ENCODE measurements at places on chromosomes 1 and 21.

- DNase-seq = no peak
Observed at GRCh38 chr1:51463561-51463960, 55.5 kb downstream of the EPS15 start.

DNA sequence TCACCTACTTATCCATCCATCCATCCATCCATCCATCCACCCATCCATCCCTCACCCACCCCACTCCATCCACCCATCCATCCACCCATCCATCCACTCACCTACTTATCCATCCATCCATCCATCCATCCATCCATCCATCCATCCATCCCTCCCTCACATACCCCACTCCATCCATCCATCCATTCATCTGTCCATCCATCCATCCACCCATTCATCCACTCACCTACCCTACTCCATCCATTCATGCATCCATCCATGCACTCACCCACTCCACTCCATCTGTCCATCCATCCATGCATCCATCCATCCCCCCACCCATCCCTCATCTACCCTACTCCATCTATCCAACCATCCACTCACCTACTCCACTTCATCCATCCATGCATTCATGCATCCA, 34.5 kb downstream of the DHRS3 start:
- no peak for DNase-seq

- no peak for DNase-seq
Observed at GRCh38 chr1:183635099-183635605, 431 bp downstream of the ARPC5 start.

GRCh38 chr1:242788771-242789170, 264.3 kb upstream of the PLD5 start:
- peak; percentile 16 for DNase-seq

GRCh38 chr1:87091425-87091824, 177.0 kb downstream of the HS2ST1 start:
- no peak for DNase-seq

DNA sequence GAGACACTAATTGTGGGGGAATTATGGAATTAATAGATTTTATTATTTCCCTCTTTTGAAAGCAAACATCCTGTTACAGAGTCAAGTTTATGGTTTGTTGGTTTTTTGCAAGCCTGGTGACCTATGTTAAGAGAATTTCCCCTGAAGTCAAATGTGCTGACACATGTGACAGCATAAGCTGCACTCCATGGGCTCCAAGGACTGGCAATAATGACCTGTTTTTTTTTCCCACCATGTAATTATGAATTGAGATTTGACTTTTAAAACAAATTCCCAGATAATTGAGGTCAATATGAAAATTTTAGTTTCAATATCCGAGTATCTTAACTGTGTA, 242.5 kb upstream of the SGIP1 start:
- DNase-seq = no peak

GRCh38 chr1:6000444-6001288, 8.4 kb upstream of the NPHP4 start:
- DNase-seq = no peak

GRCh38 chr1:65449214-65449823, 28.9 kb downstream of the LEPR start:
- no peak for DNase-seq

GRCh38 chr1:24190983-24191461, 3.9 kb upstream of the IFNLR1 start:
- DNase-seq = peak; percentile 66

DNA sequence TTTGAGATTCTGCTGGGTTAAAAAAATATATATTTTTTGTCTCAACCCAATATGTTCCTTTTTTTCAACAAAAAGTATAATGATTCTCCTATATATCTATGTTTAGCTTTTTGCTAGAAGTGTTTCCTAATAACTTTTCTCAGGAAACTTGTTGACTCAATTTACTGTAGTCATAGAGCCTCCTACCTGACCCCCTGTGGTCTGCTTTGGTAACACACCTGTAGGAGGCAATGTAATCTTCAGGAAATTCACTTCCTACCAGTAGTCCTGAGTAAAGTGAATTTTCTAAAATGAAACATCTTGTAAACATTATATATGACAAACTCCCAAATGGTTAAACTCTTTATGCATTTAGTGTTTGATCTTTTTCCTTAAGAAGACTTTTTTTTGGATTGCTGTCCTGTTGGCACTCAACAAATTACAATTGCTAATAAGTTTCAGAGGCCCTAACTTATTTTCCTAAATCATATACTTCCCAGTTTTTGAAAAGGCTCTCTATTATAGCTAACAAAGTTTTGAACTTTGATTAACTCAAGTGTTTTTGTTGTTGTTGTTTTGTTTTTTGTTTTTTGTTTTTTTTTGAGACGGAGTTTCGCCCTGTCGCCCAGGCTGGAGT, 118.3 kb downstream of the OLFML2B start:
- DNase-seq = peak; percentile 44

GRCh38 chr1:111749628-111750027, 6.1 kb upstream of the DDX20 start:
- DNase-seq = no peak

GRCh38 chr1:213466541-213466940, 415.5 kb downstream of the RPS6KC1 start:
- no peak for DNase-seq

GRCh38 chr1:25003457-25004190, 73.5 kb upstream of the RUNX3 start:
- no peak for DNase-seq

DNA sequence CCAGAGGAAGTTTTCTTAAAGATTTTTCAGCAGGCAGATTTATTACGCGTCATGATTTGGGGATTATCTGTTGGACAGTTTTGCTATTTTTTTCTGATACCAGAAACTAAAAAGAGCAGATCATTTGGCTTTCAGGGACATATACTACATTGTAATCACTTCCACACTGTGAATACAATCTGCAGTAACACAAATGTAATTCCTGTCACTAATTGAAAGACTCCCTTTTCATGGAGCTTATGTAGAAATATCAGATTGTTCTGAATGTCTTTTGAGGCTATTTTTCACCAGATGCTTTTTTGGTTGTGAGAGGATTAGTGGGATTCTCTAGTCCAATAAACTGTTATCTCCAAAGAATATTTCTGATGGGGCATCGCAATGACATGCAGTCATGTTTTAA, 464.2 kb downstream of the DISC1 start:
- no peak for DNase-seq

DNA sequence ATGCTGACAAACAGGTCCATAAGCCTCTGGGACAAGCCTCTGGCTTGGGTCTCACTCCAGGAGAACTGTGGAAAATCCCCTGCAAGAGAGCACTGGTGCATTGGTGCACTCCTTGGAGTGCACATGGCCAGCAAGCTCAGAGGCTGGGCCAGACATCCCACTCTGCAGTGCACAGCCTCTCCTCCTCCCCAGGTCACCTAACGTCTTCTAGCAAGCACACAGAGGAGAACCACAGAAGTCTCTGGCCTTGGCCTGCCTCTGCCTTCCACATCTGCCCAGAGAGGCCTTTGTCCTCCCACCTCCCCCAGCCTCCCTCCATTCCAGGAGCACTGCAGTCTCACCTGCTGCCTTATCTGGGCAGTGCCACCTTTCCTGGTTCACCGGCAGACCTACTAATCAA, 4.2 kb downstream of the PGLYRP3 start:
- DNase-seq = no peak

GRCh38 chr1:6401673-6402072, 8.1 kb upstream of the ACOT7 start:
- no peak for DNase-seq

- no peak for DNase-seq
Observed at GRCh38 chr1:31936981-31937299, 1.2 kb downstream of the PTP4A2 start.

GRCh38 chr1:58904299-58905125, 120.7 kb upstream of the JUN start:
- DNase-seq = no peak

- DNase-seq = no peak
Observed at GRCh38 chr21:36065497-36066036, 4.3 kb upstream of the CBR1 start.

DNA sequence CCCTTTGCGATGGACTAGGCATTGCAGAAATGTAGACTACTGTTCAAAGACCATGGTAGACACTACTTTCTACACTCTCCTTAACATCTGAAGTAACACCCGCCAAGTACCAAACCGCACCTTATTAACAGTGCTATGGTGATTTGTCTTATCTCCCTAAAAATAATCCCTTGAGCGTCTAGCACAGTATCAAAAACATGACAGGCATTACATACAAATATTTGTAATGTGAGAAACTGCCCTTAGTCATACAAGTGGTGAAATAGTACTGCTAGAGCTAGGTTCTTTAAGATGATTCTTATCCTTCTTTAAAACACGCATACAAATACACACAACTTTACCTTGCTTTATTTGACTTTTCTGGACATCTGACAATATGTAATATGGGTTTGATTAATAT, 27.2 kb downstream of the PUM1 start:
- DNase-seq = no peak

DNA sequence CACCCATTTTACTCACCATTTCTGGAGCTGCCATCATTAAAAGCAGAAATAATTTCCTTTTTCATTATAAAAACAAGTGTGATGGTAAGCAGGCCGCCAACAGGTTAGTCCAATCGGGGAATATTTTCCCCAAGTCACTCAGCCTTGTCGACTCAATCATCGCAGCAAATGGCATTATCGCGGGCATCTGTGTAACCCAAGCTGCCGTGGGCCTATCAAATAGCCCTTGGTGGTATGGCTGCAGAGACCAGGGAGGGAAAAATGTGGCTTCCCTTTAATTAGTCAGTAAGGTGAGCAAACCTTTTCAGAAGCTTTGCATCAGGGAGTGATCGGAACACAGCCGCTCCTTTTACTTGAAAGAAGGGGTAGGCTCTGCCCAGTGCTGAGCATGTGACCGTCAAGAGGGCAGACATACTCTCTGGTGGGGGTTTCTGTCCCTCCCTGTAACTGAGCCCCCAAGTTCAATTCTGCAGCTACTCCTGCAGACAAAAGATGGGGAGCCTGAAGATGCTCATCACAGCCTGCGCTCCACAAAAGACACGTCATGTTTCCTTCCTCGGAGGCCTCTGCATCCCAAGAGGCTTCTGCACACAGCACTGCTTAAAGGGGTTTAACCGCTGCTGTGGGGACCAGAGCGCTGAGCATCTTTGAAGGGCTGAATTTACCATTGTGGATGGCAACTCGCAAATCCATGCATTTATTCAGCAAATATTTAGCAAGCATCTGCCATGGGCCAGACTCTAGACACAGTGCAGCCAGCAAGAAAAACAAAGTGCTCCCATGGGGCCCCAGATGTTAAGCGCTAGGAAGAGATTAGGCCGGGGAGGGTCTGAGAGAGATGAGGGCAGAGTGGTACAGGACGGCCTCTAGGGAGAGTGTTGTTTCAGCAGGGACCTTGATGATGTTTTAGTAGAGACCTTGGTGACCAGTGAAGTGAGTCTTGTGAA, 1.2 kb upstream of the TMPRSS3 start:
- DNase-seq = no peak

DNA sequence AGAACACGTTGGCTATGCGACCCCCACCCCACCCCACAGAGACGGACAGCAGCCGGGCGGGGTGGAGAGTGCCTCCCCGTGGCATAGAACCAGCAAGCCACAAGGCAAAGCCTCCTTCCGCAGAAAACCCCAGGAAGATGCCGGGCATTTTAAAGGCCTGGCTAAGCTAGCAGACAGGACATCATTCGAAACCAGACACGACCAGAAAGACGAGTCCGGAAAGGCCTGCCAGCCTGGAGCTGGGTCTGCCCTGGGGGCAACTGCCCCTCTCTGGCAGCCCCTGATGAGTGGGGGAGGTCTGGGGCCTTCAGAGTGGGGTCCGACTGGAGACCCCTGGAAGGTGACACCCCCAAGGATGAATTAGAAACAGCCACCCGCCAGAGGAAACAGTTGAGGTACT, 8.5 kb downstream of the FTCD start:
- DNase-seq = no peak

DNA sequence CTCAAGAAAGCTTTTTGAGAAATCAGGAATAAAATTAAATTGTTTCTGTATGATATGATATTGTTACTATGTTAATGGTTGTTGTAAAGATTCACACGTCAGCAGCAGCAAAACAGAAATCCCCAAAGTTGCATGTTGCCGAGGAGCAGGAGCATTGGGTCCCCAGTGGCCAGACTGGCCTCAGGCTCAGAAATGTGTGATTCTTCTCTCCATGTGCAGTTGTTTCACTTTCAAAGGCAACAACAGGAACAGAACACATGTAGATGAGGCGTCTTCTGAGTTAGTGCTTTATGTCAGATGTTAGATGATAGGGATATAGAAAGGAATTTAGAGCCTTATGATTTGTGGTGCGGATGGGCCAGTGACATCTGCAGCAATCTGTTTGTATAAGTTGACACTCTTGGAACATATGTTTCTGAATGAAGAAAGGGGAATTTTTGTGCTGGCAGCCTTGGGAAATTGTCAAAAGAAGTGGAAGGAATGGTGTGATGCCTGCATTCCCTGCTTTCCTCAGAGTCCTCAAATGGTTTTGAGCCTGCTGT, 2.1 kb upstream of the TTLL7 start:
- DNase-seq = no peak

DNA sequence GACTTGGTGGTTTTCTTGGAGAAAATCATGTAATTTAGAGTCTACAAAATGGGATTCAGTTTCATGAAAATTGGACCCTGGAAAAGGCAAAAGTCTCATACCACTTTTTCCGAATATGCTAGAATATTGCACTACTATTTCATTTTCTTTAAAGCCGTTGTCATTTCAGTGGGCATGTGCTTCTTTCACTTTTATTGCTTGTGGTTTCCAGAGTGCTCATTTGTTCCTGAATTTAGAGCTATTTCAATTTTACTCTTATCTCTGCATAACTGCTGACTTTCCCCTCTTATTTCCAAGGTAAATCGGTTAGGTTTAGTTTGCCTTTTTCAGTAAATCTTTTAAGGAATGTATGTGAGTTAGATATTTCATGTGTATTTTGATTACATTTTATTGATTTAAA, 11.6 kb downstream of the HHAT start:
- DNase-seq = no peak

DNA sequence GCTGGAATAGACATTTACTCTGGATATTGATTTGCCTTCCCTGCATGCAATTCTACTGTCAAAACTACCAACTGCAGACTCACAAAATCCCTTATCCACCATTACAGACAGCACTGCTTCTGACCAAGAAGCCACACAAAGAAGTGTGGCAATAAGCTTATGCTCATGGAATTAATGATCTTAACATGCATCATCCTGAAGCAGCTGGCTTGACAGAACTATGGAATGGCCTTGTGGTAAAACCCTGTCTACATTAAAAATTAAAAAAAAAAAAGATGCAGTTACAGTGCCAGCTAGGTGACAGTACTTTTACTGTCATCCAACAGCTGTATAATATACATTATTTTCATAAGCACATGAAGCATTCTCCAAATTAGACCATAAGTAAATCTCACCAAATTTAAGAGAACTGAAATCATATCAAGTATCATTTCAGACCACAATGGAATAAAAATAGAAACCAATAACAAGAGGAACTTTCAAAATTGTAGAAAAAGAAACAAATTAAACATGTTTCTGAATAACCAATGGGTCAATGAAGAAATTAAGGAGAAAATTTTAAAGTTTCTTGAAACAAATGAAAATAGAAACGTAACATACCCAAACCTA, 70.7 kb downstream of the SCMH1 start:
- DNase-seq = no peak

GRCh38 chr1:110636149-110636935, 30.2 kb upstream of the KCNA2 start:
- no peak for DNase-seq

GRCh38 chr1:69171248-69171647, 396.5 kb upstream of the LRRC7 start:
- DNase-seq = no peak
